ENCODE measurements at places on chromosomes 3 and 15.

- DNase-seq, result no peak
Measured at GRCh38 chr3:64151342-64151871, 73.9 kb downstream of the PRICKLE2 start.

- DNase-seq, result no peak
Measured at GRCh38 chr3:36480911-36481648, 100.8 kb downstream of the STAC start.

GRCh38 chr15:45182996-45183395, 4.8 kb downstream of the SHF start:
- no peak for DNase-seq

DNA sequence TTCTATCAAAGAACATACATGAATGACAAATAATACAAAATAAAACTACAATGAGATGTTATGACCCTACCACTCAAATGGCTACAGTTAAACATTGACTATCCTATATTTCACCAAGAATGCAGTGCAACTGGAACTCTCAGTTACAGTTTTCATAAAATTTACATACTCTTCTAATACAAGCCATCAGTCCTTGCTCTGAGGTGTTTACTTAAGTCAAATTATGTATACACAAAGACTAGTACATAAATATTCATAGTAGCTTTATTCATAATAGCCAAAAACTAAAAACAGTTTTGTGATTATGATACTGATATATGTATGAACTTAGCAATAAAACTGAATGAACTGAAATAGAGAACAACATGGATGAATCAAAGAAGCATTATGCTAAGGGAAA, 19.2 kb downstream of the MLF1 start:
- DNase-seq, result no peak

DNA sequence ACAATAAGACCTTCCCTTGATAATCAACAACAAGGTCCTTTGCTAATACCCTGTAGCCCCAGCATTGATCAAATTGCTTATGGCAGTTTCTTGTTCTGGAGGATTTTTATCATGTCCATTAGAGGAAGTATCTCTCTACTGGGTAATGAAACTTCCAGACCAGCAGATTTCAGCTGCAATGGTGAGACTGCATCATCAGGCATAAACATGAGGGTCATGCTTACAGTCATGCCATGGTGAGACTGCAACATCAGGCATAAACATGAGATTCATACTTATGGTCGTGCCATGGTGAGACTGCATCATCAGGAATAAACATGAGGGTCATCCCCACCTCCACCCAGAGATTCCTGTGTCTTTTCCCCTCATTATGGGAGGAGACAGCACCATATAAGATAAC, 129.0 kb upstream of the LIPC start:
- DNase-seq, result no peak

DNA sequence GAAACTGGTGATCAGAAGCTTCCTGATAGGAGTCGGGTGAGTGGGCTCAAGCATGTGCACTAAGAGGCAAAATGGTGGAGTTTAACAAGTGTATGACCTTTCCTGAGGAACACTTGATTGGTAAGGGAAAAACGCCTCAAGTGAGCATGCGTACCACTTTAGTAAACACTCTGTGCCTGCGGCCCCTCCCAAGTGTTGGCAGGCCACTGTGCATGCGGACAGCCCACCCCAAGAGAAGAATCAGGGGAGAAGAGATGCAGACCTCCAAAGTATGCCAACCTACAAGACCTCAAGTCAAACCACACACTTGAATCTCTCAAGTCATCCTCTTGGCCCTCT, 122.3 kb downstream of the CTNNB1 start:
- DNase-seq, result no peak

DNA sequence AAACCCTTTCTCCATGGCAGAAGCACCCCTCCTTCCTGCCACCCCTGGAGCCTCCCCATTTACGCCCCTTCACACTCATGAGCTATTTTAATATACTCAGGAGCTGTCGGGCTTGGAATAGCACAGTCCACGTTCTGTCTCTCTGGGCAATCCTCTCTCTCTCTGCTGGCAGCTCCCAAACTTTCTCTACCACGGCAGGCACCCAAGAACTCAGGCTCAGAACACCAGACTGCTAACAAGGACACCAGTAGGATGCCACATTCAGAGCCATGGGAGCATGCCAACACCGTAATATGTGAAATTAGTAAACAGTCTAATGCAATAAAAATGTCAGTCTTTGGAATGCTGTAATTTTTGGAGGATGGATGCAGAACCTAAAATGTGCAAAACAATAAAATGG, 19.3 kb downstream of the TNFAIP8L3 start:
- no peak for DNase-seq

DNA sequence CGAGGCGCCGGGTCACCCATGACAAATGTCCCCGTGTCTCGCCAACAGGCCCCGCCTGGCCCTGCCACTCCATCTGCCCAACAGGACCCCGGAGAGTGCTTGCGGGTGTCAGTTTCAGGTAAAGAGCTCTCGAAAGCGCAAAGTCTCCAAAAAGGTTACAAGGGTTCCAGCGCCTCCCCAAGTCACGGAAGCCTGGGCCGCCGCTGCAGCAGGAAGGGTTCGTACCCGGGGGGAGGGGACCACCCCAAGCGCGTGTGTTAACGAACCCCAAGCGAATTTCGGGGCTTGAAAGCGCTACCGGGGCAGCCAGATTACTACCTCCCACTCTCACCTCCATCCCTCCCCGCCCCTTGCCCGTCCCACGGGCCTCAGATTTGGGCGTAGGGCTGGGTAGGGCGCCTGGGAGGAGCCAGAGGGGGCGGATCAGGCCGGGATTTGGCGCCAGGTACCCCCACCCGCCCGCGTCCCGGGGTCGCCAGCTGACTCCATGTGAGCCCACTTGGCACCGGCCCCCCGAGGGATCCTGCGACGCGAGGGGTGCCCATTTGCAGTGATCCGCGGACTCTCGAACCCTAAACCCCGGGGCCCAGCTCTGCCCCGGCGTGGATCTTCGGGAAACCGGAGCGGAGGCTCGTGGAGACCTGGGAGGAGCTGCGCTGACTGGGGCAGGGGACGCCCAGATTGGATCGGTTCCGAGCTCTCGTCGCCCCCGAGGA, 85.9 kb downstream of the NR2F2 start:
- no peak for DNase-seq

- DNase-seq, result no peak
Measured at GRCh38 chr15:42275780-42276391, 2.7 kb upstream of the TMEM87A start.

DNA sequence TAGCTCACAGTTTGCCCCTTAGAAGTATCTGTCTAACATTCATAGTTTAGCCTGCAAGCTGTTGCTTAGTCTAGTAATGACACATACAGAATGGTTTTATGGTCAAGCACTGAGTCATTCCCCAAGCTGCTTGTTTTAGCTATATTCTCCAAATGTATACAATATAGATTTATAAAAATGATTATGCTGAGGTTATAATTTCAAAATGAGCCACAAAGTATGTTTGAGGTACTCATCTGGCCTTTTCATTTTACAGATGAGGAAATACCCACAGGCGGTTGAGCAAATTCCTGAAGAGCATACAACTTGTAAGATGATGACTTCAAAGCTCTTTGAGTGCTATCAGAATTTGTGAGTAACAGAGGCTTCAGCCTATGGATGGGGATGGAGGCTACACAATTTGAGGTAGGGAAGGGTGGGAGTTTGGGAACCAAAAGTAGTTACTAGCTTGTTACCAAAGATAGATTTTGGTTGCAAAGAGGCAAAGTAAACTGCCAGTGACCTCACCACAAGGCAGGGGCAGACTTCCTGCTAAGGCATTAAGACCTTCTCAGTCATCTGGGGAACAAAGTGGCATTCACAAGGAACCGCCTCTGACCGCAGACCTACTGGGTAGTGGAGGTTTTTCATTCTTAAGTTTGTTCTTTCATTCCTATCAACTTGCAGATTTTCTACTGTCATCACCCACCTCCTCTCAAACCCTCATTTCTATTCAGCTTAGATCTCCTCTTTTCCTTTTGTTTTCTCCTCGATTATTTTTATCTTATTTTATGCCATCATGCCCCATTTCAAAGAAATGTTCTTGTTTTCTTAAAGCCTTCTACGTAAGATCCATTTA, 257.2 kb upstream of the NECTIN3 start:
- DNase-seq, result no peak

- DNase-seq, result no peak
Measured at GRCh38 chr3:83821506-83821905, 1137.3 kb upstream of the CADM2 start.

DNA sequence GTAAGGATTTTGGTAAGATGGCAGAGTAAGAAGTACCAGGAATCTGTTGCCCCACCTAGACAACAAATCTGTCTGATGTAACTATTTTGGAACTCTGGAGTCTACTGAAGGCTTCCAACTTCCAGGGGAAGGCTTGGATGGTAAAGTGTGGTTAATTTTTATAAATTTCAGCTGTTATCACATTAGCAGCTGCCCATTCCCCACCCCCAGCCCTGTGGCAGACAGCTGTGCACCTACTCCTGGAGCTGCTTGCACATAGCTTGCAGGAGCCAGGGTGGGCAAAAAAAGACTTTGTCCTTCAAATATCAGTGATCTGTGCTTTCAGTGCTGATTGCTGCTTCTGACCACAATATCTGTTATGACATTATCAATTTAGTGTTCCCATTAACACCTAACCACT, 47.4 kb downstream of the FRMD5 start:
- DNase-seq, result no peak
